ENCODE measurements at places on chromosomes 16 and 17. TPM values are rescaled to one million over a fixed set of nuclear protein-coding genes. Genes with fewer than 3 reads are reported as not detected.

NOG gene
- 0.92 TPM for total RNA-seq

KRT32 gene
- 0.06 TPM for total RNA-seq

ANKRD40 gene
- 22.6 TPM for total RNA-seq

HOXB3 gene
- 1.3 TPM for total RNA-seq

KIF19 gene
- 0.12 TPM for total RNA-seq

ABHD15 gene
- total RNA-seq = 4.1 TPM

RCVRN gene
- not detected for total RNA-seq

CHST5 gene
- total RNA-seq = not detected

NPIPA3 gene
- 0.24 TPM for total RNA-seq

LDHD gene
- total RNA-seq = not detected

PIRT gene
- not detected for total RNA-seq

RILP gene
- total RNA-seq = 40.7 TPM

FBXW10 gene
- 0.06 TPM for total RNA-seq

MYH13 gene
- under 0.01 TPM for total RNA-seq

KRTAP4-3 gene
- total RNA-seq = not detected

CACNA1G gene
- total RNA-seq = 0.15 TPM

FOXL1 gene
- 5.0 TPM for total RNA-seq

CDT1 gene
- 23.1 TPM for total RNA-seq

PARD6A gene
- total RNA-seq = 0.71 TPM

ZFPM1 gene
- total RNA-seq = 0.40 TPM

SMPD3 gene
- 0.17 TPM for total RNA-seq

CCL4 gene
- not detected for total RNA-seq

HBM gene
- total RNA-seq = not detected

SEPTIN1 gene
- not detected for total RNA-seq

BCO1 gene
- total RNA-seq = not detected

MARCHF10 gene
- total RNA-seq = not detected

TP53TG3 gene
- total RNA-seq = 3.4 TPM

GRIN2C gene
- total RNA-seq = not detected

KCNH4 gene
- total RNA-seq = under 0.01 TPM

COX11 gene
- total RNA-seq = 40.2 TPM

CDC27 gene
- total RNA-seq = 79.9 TPM

FBF1 gene
- total RNA-seq = 8.0 TPM

TBC1D3H gene
- not detected for total RNA-seq

SSH2 gene
- 4.0 TPM for total RNA-seq

SLC16A3 gene
- total RNA-seq = 26.7 TPM

RDM1 gene
- 4.3 TPM for total RNA-seq

ERCC4 gene
- total RNA-seq = 8.2 TPM

WFIKKN2 gene
- total RNA-seq = not detected

MTSS2 gene
- total RNA-seq = 4.5 TPM

FN3K gene
- total RNA-seq = not detected

TEX14 gene
- total RNA-seq = not detected

LRRC37A gene
- 0.11 TPM for total RNA-seq

HAS3 gene
- total RNA-seq = 0.09 TPM

ALOX15B gene
- not detected for total RNA-seq

MLST8 gene
- 19.3 TPM for total RNA-seq

FBXL16 gene
- not detected for total RNA-seq

CHD9NB gene
- 0.17 TPM for total RNA-seq

NEUROD2 gene
- total RNA-seq = not detected

CCL15 gene
- not detected for total RNA-seq

CAPNS2 gene
- total RNA-seq = not detected

PCTP gene
- total RNA-seq = 5.9 TPM

GJD3 gene
- total RNA-seq = not detected
